ENCODE measurements at places on chromosomes 11 and 22.

DNA sequence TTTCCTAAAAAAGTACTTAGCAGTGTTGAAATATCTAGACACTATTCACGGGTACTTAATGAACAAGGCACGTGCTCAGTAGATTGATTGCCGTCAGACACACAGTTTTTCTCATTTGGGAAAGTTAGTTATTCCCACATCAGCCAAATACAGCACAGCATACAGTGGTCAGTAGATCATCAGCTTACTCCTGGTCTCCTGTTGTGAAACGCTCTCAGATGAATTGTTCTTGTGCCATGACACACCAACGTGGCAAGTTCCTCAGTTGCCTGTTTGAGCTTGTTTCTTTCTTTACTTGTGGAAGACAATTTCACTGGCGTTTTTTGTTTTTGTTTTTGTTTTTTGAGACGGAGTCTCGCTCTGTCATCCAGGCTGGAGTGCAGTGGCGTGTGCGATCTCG, 8.6 kb downstream of the TAB1 start:
- no peak for DNase-seq

DNA sequence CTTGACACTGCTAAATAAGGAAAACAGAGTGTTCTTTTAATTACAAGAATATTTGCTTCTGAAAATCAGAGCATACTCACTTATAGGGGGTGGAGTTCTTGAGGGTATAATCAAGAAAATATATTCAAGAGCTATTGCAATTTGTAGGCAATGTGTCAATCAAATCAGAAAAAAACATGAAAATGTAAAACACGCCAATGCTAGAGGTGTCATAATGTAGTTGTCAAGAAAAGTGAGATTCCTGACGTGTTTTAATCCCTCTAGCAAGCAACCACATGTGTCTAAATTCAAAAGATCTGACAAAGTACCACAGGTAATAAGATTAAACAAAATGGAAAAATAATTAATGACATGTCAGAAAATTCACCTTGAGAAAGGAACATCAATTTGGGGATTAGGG, 1440.7 kb upstream of the RAG2 start:
- DNase-seq = no peak

- DNase-seq = no peak
These were observed 202.5 kb downstream of the SBF2 start for GRCh38 chr11:10091314-10092045.

DNA sequence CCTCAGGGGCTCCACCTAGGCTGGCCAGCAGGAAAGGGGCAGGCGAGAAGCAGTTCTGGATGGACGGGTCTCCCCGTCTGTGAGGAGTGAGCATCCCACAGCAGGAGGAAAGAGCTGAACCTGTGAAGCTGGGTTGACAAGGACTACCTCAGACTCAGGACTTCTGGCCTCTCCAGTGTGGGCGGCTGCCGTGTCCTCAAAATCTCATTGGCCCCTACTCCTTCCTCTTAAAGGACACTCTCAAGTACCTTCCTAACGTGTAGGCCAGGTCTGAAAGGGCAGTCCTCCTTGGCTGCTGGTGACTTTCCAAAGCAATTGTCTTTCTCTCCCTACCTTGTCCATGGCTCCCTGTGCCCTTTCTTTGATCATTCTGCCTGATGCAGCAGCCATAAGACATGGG, 107.0 kb upstream of the AKIP1 start:
- no peak for DNase-seq

Measured in NCI-H524 treated with DMSO at 0.1 percent for 48 hours (cell line).